ENCODE measurements at places on chromosomes 2 and 18.

DNA sequence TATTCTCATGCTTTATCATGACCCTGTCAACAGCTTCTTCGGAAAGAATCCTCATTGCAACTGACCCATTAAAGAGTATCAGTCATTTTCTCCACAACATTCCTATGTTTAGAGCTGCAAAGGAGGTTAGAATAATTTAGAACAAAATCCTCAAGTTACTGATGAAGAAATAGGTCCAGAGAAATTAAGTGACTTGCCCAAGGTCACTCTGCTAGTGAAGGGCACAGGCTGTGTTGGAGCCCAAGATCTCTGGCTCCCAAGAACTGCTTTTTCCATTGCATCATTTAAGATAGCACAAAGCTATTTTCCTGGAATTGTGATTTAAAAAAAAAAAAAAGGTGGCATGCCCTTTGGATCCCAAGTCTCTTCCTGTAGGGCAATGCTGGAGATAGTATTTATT is 9.6 kb downstream of the IRS1 start:
- DNase-seq: no peak

- no peak for DNase-seq
Observed at GRCh38 chr2:64698177-64698643, 44.5 kb upstream of the SERTAD2 start.

DNA sequence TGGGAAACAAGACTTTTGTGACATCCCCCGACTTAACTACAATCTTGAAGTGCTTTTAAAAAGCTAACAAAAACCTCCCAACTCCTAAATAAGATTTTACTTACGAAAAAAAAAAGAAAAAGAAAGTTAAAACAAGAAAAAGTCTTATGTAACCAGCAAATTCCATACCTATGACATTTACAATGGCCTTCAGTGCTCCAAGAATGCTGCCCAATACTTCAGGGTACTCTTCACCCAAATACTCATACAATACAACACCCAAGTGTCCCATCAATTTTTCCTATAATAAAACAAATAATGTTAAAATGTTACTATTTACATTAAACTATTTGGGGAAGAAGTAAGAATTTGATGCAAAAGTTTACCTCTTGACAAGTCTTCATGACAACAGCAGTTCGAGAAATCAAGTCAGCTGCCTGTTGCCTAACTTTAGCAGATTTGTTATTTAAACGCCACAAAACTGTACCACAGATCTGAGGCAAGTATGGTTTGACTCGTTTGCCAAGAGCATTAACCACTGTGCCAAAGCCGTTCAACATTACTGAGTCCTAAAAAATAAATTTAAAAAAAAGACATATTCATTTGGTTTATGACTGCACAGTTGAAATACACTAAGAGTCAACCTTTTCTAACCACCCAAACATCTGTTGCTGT is 34.8 kb downstream of the SF3B1 start:
- DNase-seq: no peak

DNA sequence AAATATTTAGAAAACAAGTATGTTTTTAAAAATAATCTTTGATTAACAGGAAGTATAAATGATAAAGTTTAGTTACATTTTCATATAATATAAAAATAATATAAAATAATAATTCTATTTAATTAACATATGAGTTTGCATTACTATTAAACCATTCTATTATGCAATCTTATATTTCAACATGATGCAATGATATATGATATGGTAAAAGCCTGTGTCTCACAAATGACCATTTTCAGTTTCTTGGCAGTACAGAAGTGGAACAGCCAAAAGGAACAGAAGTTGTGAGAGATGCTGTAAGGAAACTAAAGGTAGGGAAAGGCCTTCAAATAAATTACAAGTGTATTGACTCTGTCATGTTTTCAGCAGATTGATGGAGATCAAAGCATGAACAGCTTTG is 230.8 kb downstream of the GULP1 start:
- no peak for DNase-seq

DNA sequence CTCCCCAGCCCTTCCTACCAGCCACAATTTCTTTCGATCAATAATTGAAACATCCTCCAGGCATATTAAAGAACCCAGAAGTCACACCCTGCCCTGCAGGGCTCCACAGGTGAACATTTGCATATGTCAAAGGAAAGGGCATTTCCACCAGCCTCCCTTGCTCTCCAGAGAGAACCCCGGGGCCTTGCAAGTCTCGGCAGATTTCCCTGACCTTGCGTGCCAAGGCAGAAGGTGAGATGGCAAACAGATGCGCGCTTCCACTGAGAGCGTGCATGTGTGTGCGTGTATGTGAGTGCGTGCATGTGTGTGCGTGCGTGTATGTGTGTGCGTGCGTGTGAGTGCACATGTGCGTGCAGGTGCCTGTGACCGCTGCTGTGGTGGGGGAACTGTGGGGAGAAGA is 120.3 kb downstream of the INO80D start:
- DNase-seq: no peak

DNA sequence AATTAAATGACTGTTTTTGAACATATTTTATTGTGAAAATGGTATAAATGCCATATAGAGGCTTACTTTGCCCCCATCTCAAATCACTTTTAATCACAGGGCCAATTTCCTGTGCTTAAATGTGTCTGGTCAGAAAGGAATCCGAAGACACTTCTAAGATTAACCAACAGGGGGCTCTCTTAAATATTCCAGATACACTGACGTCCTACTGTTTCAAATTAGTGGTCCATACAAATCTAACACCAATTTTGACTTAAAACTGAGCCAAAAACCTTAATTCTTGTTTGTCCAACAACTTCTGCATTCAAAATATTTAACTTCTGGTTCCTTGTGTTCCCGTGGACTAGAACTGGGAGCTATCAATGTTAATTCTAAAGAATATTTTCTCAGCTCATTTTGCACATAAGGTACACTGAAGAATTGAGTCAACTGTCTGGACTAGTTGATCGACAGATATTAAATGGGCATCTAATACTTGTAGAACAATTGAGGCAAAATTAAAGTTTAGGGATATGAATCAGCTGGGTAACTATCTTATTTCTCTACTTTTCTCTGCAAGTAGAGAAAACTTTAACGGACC is 557.5 kb downstream of the ARHGAP15 start:
- DNase-seq: peak; percentile 46

- no peak for DNase-seq
Observed at GRCh38 chr2:231655488-231655887, 52.8 kb upstream of the PTMA start.

Measured in fibroblast of skin of right quadriceps (primary cell).